Hindlimb muscle (tissue), 1 donor: ENCODE measurements at places on chromosomes 7 and 10. TPM values are rescaled to one million over a fixed set of nuclear protein-coding genes. Genes with fewer than 3 reads are reported as not detected.

AVL9 gene
- 13.2 TPM for polyA plus RNA-seq

ADIRF gene
- polyA plus RNA-seq: 11.6 TPM

OR6B1 gene
- not detected for polyA plus RNA-seq

TAS2R4 gene
- 1.6 TPM for polyA plus RNA-seq

ADAP1 gene
- polyA plus RNA-seq: 2.1 TPM

FAM221A gene
- polyA plus RNA-seq: 2.5 TPM

DENND2A gene
- 41.2 TPM for polyA plus RNA-seq

DNA sequence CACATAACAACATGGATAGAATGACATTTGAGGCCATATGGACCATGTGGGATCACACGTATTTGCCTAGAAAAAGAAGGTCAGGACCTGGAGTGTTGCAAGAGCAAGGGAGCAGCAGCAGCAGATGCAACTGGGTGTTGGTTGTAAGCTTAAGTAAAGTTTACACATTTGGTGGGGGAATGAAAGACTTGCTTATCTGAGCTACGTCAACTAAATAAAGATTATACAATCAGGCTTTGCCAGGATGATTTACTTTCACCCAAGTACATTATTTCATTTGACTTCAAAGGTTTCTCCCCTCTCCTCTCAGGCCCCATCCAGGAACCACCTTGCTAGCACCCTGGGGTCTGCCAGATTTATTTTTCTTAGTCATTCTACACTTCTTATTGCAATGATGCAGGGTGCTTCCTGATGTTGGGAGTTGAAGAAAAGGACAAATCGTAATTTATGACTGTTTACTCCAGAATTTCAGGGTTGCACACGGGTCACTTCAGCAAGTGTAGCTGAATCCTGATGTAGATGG lies 591.9 kb upstream of the IGFBP3 start:
- DNase-seq: no peak

DNA sequence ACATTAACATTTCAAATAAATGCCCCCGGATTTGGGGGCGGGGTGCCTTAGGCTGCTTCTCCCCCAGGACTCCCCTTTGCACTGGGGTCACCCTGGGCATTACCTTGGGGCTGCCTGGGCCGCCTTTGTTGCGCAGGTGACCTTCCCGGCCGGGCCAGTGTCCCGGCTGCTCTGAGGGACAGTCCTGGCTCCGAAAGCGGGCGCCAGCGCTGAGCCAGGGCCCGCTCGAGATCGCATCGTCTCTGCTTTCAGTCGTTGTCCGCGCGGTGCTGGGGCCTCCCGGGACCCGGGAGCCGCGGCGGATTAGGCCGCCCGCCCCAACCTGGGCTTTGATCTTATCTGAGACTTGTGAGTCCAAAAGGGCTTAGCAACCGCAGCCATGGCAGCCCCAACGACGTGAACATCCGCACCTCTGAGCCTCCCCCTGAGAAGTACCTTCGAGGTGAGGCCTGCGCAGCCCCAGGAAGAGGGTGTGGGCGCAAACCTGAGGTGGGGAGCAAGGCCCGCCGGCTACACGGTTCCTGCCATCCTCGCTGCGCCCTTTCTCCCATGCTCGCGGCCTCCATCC lies 14.8 kb upstream of the WAPL start:
- no peak for DNase-seq

DNA sequence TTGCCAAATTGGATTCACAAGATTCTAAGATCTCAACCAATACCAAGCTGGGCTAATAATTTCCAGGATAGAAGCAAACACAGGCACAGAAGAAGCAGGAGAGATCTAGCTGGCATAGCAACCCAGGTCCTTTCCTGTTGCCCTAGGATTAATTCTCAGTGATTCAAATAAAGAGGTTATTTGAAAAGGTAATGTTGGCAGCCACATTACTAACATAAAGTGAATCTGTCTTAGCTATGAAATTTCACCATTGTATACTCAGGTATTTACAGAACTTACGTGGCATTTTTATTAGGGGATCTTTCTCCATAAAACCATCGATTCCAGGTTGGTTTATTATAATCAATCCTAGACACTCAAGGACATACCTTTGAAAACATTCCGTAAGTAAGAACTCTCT lies 379.3 kb upstream of the POM121L12 start:
- DNase-seq: no peak

DNA sequence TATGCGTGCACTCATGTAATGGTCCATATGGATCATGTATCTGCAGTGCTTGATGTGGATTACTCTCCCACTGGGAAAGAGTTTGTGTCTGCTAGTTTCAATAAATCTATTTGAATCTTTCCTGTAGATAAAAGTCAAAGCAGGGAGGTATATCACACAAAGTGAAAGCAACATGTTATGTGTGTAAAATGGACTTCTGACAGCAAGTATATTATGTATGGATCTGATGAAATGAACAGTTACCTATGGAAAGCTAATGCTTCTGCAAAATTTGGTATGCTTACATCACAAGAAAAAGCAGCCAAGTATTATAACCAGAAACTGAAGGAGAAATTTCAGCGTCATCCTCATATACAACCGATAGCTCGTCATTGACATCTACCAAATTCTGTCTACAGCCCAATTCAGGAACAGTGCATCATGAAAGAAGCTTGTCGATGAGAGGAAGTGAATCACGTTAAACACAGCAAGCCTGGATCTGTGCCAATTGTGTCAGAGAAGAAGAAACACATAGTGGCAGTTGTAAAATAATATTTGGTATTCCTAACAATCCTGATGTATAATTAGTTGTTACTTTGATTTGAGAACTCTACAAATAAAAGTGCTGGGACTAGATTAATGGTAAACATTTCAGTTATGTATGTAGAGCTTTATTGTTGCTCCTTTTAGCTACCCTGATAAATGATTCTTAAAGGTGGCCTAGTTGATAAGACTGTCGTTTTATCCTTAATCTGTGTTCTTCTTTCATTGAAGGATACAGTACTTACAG lies 14.2 kb upstream of the SYPL1 start:
- DNase-seq: no peak

DNA sequence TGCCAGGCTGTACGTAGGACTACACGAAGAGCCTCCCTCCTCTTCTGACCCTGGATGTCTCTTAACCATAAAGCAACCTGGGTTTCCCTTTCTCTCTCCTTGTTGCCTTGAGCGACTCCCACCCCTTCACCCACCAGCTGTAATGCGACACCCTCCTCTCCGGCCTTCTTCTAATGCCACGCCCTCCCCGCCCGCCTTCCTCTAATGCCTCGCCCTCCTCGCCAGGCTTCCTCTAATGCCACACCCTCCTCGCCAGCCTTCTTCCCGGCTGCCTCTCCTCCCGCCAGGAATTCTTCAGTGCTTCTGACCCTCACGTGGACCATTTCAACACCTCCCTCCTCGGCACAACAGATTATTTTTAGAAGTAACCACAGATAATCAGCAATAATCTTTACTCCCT lies 348.5 kb upstream of the SHH start:
- DNase-seq: no peak

- no peak for DNase-seq
These were observed 65.9 kb upstream of the FZD1 start for GRCh38 chr7:91198371-91198770.

- DNase-seq: no peak
These were observed 54.7 kb upstream of the VWC2 start for GRCh38 chr7:49718760-49719159.

GRCh38 chr10:122154545-122155366 lies 116.3 kb upstream of the BTBD16 start:
- no peak for DNase-seq
